GM10248 (cell line): ENCODE measurements at places on chromosomes 4 and X.

DNA sequence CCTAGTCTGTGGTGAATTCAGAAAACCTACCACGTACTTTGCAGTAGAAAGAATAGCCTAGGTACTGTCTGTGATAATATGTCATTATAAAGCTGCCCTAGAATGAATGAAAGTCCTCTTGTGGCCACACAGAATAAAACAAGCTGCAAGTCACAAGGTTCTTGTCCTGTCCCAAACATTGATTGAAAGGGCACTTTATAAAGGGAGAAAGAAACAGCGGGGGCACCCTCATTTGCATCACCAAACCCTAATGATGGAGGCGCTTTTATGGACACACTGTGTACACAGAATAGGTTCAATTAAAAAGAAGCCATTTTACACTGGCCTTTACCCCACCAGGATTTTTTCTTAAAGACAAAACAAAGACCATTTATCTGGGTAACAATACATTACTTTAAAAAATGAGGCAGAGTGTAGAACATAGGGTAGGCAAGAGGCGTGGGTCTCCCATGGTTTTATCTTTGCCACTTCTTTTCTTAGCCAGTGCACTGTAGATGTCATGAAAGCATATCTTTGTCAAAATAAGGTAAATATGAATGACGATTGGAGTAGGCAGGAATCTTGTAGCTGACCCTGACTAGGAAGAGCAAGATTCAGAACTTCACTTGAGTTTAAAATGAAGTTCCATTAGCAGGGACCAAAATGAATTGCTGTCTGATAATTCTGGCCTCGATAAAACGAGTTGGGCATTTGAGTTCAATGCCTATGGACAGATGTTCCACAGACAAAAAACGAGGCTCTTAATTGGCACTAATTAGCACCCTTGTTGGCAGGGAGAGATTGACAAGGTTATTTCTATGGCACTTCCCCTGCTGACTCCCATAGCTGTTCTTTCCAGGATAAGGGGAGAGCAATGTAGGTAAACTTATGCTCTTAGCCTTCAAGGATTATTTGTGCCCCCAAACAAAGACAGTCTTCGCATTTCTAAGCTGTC is 365.1 kb downstream of the AFF2 start:
- no peak for DNase-seq

GRCh38 chrX:14027036-14027435 is 2.7 kb downstream of the GEMIN8 start:
- no peak for DNase-seq

GRCh38 chr4:134665429-134665828 is 463.8 kb upstream of the PABPC4L start:
- DNase-seq, result no peak

DNA sequence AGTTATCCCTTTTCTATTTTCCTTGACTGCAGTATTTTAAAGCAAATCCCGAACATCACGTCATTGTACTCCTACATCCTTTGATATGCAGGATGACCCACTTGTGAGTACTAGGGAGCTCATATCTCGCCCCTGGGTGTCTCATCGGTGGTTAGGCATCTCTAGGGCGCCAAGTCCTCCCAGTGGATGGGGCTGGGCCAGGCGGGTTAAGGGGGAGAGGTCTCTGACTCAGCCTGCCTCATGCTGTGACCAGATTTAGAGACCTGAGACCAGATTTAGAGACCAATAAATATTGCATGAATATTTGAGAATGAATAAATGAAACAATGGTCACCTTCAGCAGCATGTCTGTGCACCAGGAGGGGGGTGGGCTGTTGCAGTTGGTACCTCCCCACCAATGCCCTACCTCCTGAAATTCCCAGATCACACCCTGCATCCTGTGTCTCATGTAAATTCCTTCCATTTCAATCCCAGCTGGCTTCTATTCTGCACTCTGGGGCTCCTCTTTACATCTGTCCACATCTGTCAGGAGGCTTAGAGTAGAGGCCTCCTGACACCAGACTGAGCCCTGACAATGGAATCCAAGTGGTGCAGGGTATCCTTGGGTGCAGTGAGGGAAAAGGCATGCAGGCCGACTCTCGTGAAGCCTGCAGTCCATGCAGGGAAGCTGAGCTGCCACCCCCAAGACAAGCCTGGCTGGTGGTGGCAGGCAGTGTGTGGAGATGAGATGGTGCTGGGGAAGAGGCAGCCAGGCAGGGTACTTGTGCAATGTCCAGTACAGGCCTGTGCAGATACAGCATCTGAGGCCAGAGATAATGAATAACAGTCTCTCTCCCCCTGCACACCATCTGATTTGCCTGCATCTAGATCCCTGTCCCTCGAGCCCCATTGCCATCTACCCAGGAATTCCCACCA is 5.2 kb downstream of the APLN start:
- no peak for DNase-seq

GRCh38 chr4:88528861-88529260 is 5.3 kb upstream of the PYURF start:
- DNase-seq, result no peak

GRCh38 chrX:148588649-148589310 is 88.4 kb downstream of the AFF2 start:
- DNase-seq, result no peak

- DNase-seq, result no peak
Measured at GRCh38 chrX:1144293-1144692, 68.2 kb downstream of the CRLF2 start.
